ENCODE measurements at places on chromosomes 7 and 10. TPM values are rescaled to one million over a fixed set of nuclear protein-coding genes. Genes with fewer than 3 reads are reported as not detected.

The CARD11 gene
- 7.4 TPM for polyA plus RNA-seq

The EZH2 gene
- polyA plus RNA-seq: 21.9 TPM

The ADAMTS14 gene
- polyA plus RNA-seq: 1.7 TPM

The OR6B1 gene
- not detected for polyA plus RNA-seq

The SPOCK2 gene
- polyA plus RNA-seq: 189 TPM

The ADCYAP1R1 gene
- polyA plus RNA-seq: 16.3 TPM

The TLX1 gene
- not detected for polyA plus RNA-seq

The RGR gene
- 3.9 TPM for polyA plus RNA-seq

The PITRM1 gene
- polyA plus RNA-seq: 71.6 TPM

The GNGT1 gene
- polyA plus RNA-seq: not detected

The SUN3 gene
- not detected for polyA plus RNA-seq

The PDK4 gene
- polyA plus RNA-seq: 25.9 TPM

The CPN1 gene
- polyA plus RNA-seq: not detected
